ENCODE measurements at places on chromosomes 4 and X.

DNA sequence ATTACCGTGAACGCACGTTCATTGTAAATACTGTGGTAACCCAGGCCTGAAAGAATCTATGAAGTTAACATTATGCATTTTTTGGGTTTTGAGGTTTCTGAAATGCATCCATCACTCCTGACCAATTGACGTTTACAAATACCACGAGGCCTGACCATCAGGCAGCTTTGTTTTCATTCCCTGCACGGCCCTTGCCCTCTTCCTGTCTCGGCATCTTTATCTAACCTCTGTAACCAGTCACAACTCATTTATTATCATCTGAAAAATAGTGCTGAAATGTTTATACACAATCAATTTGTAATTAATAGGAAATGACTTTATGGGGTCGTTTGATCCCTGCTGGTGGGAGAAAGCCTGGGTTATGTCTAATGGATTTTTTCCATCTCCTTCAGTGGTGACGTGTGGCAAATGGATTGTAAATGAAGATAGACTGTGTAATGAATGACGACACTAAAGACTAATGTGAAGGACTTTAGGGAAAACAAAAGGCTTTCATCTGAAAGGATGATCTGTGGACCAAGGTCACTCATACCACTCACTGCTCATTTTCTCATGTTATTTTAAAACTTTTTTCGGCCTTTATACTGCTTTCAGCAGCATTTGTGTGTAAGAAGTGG lies 102.7 kb upstream of the SORBS2 start:
- no peak for DNase-seq

DNA sequence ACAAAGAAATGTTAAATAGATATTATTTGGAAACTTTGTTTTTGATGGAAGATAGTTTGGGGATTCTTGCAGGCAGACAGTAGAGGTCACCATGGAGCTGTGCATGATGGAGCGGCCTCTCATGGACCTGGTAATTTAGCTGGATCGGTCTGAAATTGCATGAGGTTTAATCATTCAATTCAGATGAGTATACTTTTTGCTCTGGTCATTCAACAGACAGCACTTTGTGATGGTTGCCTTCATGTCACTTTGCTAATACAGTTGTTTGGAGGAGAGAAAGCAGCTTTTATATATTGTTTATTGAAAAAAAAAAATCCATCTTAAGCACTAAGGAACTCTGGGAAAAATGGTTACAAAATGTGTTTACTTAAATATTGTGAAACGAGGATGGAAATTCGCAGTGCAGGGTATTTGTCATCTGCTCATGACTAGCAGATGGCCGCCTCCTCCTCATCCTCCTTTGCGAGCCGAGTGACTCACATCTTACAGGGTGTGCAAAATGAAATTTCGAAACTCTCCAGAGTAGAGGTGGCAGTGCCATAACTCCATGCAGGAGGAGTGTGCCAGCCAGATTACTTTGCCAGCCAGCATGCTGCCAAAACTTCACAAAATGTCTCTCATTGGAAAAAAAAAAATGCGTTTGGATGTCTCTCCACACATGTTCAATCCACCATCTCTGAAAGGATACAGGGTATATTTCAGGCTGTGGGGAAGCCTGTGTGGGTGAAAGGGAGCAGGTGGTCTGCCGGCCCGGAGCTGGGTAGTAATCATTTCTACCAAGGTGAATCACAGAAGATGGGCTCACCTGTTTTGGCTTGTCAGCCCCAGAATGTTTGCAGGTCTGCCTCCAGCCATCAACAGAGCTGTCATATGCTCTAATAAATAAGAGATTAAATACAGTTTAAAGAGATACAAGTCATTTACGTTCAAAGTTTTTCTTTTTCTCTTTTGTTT lies 314.9 kb upstream of the DIPK2B start:
- DNase-seq, result no peak

DNA sequence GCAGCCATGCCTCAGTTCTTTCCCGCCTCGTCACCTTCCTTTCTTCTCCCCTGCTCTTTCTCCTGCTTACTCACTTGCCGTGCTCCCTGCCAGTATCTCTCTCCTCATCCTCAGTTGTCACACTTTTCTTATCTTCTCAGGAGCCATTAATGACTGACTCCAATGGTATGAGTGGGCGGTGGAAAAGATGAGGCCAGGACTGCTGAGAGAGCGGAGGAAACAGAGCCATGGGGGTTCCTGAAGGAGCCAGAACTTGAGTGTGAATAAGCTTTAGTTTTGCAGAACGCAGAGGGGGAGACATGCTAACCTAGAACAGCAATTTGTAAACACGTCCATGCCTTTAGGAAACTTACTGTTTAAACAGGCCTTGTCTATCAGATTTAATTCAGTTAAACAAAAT lies 126.5 kb downstream of the CHIC2 start:
- no peak for DNase-seq

DNA sequence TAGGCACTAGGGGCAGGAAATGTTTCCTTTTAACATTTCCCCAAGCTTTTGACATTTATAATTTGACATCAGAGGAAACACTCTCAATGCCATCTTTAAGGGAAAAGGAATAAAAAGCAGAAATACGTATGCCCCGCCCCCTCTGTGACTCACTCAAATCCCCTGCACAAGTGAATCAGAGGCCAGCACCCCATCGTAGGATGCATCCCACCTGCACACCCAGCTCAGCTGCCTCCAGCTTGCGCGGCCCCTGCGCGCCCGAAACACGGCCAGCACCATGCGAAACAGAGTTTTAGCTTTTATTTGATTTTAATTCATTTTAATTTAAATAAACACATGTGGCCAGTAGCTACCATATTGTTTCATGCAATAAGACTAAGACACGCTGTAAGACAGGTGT lies 29.5 kb downstream of the ABLIM2 start:
- DNase-seq, result no peak

GRCh38 chrX:69311936-69312670 lies 146.8 kb upstream of the PJA1 start:
- no peak for DNase-seq

All from NCI-H1092 (cell line).